EL (cell line): ENCODE measurements at places on chromosomes 5 and 9.

DNA sequence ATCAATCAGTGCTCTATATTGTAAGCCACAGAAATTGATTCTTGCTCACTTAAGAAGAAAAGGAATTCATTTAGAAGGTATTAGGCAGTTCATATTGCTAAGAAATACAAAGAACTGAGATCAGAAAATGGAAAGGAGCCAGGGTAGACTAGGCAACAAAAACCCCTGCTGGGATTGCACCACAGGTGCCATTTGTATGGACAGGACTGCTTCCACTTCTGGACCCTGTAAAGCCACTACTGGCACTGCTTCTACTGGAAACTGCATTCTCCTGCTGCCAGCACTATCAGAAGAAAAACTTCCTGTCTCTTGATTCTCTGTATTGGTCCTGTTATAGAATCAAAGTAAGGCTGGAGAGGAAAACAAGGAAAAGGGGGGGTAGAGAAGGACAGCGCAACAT, 45.9 kb downstream of the CERT1 start:
- DNase-seq, result no peak

GRCh38 chr5:138246334-138246733, 28.1 kb downstream of the GFRA3 start:
- no peak for DNase-seq

DNA sequence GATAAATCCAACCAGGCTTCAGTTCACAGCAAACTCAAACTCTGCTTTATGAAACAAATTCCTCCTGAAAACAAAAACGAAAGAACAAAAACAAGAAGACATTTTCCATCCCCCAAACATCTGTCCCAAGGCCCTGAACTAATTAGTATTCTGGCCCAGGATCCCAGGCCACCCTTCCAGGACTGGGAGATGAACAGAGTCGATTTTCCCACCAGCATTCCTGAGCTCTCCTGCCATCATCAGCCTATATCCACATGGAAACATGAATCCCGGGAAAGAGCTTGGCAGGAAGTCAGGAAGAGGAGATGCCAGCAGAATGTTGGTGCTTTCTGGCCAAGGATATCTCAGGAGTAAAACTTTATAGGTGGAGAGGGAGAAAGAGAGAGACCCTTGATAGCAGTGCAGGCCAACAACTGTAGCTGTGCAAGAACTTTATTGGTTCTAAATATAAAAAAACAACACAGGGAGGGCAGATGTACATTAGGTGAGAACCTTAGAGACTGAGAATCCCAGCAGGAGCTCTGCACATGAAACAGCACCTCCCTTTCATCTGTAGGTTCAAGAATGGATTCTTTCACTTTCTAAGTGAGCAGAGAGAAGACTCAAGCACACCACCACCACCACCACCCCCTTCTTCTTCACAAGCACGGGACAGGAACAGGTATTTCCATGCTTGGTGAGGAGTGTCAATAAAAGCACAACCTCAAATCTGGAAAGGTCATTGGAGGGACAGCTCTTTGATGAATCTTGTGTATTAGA, 190.7 kb upstream of the TAS2R1 start:
- DNase-seq, result peak; percentile 29

GRCh38 chr5:32135086-32135485, 39.0 kb downstream of the GOLPH3 start:
- DNase-seq, result no peak

DNA sequence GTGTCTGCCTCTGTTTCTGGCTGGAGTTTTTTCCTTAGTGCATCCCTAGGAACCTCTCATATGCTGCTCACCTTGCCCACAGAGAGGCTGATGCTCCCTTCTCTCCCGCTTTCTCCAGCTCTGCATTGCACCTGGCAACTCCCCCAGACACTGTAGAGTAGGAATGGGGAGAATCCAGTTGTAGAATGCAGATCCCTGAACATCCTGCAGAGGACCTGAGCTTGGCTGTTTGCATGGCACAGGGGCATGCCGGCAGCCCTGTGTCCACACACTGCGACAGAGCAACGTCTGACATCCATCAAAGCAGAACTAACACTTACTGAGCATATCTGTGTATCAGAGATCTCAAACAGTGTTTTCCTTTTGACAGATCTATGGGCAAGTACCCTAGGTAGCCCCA, 19.9 kb downstream of the IDNK start:
- DNase-seq, result no peak

GRCh38 chr5:41735213-41735612, 135.0 kb downstream of the OXCT1 start:
- no peak for DNase-seq

DNA sequence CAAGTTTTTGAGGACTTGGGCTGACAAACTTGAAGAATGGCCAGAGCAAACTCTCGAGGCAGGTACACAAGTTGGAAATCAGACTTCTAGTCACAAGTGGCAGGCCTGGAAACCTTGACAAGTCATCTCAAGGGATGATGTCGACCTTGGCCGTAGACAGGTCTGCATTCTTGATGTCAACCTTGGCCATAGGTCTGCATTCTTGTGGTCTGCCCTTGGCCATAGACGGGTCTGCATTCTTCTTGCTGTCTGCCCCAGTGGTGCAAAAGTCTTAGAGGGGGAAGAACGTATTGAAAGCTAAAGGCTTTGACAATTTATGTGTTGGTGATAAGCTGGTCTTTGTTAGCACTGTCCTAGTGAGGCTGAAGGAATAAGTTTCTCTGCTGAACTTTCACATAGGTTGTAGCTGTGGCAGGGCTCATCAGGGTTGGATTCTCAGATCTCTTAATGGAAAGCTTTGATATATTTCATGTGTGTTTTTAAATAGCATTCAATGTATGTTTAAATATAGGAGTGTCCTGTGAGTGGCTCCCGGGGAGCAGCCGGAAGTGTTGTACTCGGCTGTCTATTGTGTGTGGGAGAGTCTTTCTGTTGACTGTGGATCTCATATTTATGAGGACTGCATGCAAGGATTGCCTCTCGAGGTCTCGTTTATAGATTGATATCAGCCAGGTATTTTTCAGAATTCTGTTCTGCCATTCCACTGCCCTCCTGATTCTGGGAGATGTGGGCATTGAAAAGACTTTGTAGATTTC, 27.0 kb downstream of the SUB1 start:
- DNase-seq, result peak; percentile 21

DNA sequence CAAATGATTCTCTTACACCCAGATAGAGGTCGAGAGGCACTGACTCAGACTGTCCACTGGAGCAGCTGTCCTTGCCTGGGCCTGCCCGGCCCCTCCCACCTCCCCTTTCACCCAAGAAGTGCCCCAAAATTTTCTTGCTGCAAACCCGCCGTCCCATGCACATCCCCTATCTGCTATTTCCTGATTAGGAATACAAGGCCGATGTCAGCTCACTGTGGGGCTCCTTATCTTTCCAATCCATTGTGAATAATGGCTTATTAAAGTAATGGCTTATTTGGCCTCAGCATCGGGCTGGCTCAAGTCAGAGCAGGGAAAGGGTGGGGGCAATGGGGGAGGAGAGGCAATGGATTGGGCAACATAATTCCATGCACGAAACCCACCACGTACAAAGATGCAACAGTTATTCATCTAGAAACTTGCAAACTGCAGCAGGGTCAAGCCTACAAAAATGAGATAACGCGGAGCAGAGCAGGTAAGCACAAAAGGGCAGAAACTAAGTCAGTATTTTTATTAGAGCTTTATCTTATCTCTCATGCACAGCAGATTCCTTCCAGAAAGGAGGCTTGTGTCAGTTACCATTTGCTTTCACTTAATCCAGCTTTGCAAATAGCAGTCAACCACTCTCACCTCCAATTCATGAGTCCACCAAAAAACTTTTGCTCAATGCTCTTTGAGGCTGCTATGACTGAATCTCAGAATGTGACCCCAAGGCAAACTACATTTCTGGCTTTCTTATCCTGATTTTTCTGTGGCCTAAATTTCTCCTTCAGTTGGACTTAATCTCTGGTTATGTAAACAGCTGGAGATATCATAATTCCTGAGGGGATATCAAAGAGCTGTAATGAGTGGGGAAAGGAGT, 138.2 kb upstream of the OSMR start:
- no peak for DNase-seq

- no peak for DNase-seq
Observed at GRCh38 chr5:172770374-172770674, 671 bp downstream of the DUSP1 start.

DNA sequence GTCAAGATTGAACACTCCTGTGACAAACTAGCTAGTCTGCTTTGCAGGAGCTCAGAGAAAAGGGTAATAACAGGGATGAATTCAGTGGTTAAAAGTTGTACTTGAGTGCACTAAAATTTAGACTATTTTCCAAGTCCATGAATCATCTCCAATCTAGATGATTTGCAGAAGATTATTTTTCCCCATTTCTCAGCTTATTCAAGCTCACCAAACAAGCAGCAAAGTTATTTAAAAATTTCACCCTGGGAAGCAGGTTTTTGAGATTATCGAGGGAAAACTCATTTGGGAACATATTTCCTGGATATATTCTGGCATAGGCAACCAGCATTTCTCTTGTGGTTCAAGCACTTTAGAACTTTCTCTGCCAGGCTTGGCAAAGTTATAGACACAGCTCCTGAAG, 311.4 kb downstream of the TLE1 start:
- DNase-seq, result no peak

- DNase-seq, result no peak
Observed at GRCh38 chr9:137234055-137234697, 3.5 kb downstream of the SLC34A3 start.
